ENCODE measurements at places on chromosomes 3 and 15. TPM values are rescaled to one million over a fixed set of nuclear protein-coding genes. Genes with fewer than 3 reads are reported as not detected.

The PRSS50 gene
- total RNA-seq: not detected

The RBP2 gene
- not detected for total RNA-seq

The DTWD1 gene
- total RNA-seq: 29.7 TPM

The DUOX2 gene
- under 0.01 TPM for total RNA-seq

The SAMMSON gene
- 0.28 TPM for total RNA-seq

The CHRNA7 gene
- total RNA-seq: 0.19 TPM

The DLEC1 gene
- total RNA-seq: 0.28 TPM

The PPM1L gene
- total RNA-seq: 2.3 TPM

The GOLGA6B gene
- total RNA-seq: not detected

The ZNF662 gene
- total RNA-seq: 0.85 TPM

The IL17RC gene
- 27.6 TPM for total RNA-seq

The PIF1 gene
- total RNA-seq: 6.8 TPM

The AGBL1 gene
- not detected for total RNA-seq

The ITIH4 gene
- 2.3 TPM for total RNA-seq

The TP63 gene
- total RNA-seq: 0.28 TPM

The PTH1R gene
- total RNA-seq: 0.38 TPM

The DNAH1 gene
- 2.0 TPM for total RNA-seq

The ACVR2B gene
- total RNA-seq: 1.9 TPM

The CFAP161 gene
- total RNA-seq: not detected

The ATP13A4 gene
- 0.19 TPM for total RNA-seq

The LARP6 gene
- total RNA-seq: 49.0 TPM

The KLHL40 gene
- total RNA-seq: not detected

The APBA2 gene
- total RNA-seq: 12.1 TPM

The ZNF385D gene
- total RNA-seq: 0.96 TPM

The C3orf49 gene
- total RNA-seq: not detected

The FAM107A gene
- total RNA-seq: not detected

The IGSF10 gene
- total RNA-seq: under 0.01 TPM

The ACOX2 gene
- 10.2 TPM for total RNA-seq

The GOLGA6A gene
- under 0.01 TPM for total RNA-seq

The VEPH1 gene
- total RNA-seq: 155 TPM

The SYNPR gene
- total RNA-seq: not detected

The RLBP1 gene
- total RNA-seq: not detected

The IL17RB gene
- under 0.01 TPM for total RNA-seq

The EXD1 gene
- total RNA-seq: not detected

The CP gene
- total RNA-seq: 5.1 TPM

The DUOXA2 gene
- not detected for total RNA-seq

The NTRK3 gene
- 3.1 TPM for total RNA-seq
